ENCODE measurements at places on chromosomes 2 and 18. TPM values are rescaled to one million over a fixed set of nuclear protein-coding genes. Genes with fewer than 3 reads are reported as not detected.

The COL4A3 gene
- total RNA-seq = 17.8 TPM

The UGGT1 gene
- 39.2 TPM for total RNA-seq

The ATP5F1A gene
- total RNA-seq = 189 TPM

The POLE4 gene
- 59.3 TPM for total RNA-seq

The ERBB4 gene
- 42.0 TPM for total RNA-seq

The OBSL1 gene
- 76.7 TPM for total RNA-seq

The DHRS9 gene
- total RNA-seq = 0.52 TPM

DNA sequence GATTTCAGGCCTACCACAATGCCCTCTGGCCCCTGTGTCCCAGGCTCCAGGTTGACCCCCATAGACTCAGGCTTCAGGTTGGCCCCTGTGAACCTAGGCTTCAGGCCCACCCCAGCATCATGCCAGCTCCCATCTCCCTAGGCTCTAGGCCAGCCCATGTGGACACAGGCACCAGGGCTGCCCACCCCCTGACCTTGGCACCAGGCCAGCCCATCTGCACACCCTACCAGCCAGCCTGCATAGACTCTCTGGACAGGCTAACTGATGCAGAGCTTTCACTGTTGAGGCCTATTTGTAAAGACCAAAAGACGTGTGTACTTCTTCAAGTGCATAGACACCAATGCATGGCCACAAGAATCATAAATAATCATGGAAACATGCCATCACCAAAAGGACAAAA, 83.9 kb downstream of the VAPA start:
- H3K27me3 ChIP-seq = no peaks in the 10 kb centered on the region
- no peaks in the 10 kb centered on the region for H3K36me3 ChIP-seq
- H3K4me1 ChIP-seq = no peaks in the 10 kb centered on the region
- DNase-seq = no peak

DNA sequence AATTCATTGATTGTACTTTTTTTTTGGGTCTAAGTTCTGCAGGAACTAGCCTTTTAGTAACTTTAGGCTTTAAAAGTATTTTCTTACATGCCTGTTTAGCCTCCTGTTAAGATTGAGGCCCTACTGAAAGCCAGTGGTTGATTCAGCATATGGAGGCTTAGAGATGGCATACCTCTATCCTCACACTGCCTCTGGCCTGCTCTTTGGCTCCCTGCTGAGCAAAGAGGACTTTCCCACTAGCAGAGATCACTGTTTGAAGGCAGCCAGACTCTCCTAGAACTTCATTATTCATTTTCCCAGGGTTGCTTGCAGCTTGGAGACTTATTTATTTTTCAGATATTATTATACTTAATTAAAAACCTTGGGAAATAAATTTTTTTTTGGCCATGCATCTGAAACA, 405.6 kb upstream of the MEX3C start:
- H3K4me1 ChIP-seq = no peaks in the 10 kb centered on the region
- DNase-seq = no peak
- H3K36me3 ChIP-seq = no peaks in the 10 kb centered on the region
- no peak overlapping the region for H3K4me3 ChIP-seq
- H3K27ac ChIP-seq = no peak overlapping the region
- H3K27me3 ChIP-seq = no peaks in the 10 kb centered on the region

DNA sequence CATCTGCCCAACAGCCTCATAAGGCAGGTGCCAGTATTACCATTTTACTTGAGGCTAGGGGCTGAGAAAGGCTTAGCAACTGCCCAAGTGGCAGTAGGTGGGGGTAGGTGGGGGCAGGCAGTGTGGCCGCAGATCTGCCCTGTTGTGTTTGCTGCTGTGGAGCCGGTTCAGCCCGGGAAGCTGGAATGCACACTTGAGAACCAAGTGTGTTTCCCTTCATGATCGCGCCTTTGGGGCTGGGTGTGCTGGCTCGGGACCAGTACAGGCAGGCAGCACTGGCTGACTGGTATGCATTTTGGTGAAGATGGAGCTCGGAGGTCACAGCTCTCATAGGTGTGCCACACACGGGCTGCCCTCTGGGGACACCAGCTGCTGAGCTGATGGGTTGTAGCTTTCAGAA, 85.1 kb downstream of the CABLES1 start:
- no peaks in the 10 kb centered on the region for H3K36me3 ChIP-seq
- peaks cover 2% of the 10 kb centered on the region for H3K4me1 ChIP-seq
- no peak for DNase-seq
- no peaks in the 10 kb centered on the region for H3K27me3 ChIP-seq

GRCh38 chr2:69538872-69539548, 101.8 kb upstream of the NFU1 start:
- no peak overlapping the region for H3K27ac ChIP-seq
- no peaks in the 10 kb centered on the region for H3K27me3 ChIP-seq
- H3K36me3 ChIP-seq = no peaks in the 10 kb centered on the region
- no peak overlapping the region for H3K4me3 ChIP-seq

DNA sequence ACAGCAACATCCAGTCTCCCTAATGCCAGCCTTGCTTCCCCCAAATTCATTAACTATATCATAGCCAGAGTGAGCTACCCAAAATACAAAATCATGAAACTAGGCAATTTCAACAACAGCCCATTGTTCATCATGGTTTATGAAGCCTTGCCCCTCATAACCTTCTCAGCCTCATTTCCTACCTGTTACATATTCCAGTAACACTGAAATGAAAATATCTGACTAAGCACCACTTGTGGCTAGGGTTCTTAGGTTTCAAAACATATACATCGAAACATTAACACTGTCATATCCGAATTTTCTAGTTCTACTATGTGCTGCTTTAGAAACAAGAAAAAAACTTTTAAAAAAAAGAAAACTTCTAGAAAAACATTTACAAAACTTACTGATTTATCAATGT, 59.5 kb downstream of the ATAD2B start:
- H3K36me3 ChIP-seq = peaks cover 5% of the 10 kb centered on the region
- H3K27ac ChIP-seq = no peak overlapping the region
- H3K4me1 ChIP-seq = no peaks in the 10 kb centered on the region
- no peaks in the 10 kb centered on the region for H3K27me3 ChIP-seq

GRCh38 chr18:44955825-44956224, 275.1 kb downstream of the SETBP1 start:
- H3K4me3 ChIP-seq = no peak overlapping the region
- no peaks in the 10 kb centered on the region for H3K27me3 ChIP-seq
- DNase-seq = no peak
- H3K36me3 ChIP-seq = peaks cover 4% of the 10 kb centered on the region
- H3K4me1 ChIP-seq = peaks cover 4% of the 10 kb centered on the region

GRCh38 chr2:121502781-121503180, 27.9 kb upstream of the RNU4ATAC start:
- H3K36me3 ChIP-seq = no peaks in the 10 kb centered on the region
- H3K4me1 ChIP-seq = peaks cover 2% of the 10 kb centered on the region
- DNase-seq = no peak
- no peaks in the 10 kb centered on the region for H3K27me3 ChIP-seq

DNA sequence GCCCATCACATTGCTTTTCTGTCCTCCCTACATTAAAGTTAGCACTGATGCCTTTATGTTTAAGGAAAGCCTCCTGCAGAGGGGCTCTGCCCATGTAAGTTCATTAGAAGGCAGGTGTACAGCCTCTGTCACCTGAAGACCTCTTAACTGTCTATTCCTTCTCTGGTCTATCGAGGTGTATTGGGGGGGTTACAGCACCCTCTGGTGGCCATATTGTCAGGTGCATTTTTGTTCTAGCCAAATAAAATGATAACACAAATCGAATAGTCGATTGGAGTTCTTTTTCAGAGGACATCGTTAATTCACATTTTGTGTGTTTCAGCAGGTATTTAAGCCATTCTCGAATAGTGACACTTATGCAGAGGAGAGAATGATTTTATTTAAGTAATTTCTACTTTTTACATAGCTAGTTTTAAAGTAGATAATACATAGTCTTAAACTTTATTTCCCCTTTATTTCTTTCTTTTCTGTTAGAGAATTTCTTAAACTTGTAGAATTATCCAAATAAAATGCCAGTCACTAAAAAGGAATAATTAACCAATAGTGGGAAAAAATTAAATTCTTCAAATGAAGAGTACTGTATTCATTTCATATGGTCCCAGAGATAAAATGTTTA, 136.8 kb downstream of the NEDD4L start:
- H3K4me3 ChIP-seq = no peak overlapping the region
- H3K36me3 ChIP-seq = no peaks in the 10 kb centered on the region
- H3K27me3 ChIP-seq = no peaks in the 10 kb centered on the region
- DNase-seq = no peak
- H3K4me1 ChIP-seq = no peaks in the 10 kb centered on the region
- no peak overlapping the region for H3K27ac ChIP-seq

DNA sequence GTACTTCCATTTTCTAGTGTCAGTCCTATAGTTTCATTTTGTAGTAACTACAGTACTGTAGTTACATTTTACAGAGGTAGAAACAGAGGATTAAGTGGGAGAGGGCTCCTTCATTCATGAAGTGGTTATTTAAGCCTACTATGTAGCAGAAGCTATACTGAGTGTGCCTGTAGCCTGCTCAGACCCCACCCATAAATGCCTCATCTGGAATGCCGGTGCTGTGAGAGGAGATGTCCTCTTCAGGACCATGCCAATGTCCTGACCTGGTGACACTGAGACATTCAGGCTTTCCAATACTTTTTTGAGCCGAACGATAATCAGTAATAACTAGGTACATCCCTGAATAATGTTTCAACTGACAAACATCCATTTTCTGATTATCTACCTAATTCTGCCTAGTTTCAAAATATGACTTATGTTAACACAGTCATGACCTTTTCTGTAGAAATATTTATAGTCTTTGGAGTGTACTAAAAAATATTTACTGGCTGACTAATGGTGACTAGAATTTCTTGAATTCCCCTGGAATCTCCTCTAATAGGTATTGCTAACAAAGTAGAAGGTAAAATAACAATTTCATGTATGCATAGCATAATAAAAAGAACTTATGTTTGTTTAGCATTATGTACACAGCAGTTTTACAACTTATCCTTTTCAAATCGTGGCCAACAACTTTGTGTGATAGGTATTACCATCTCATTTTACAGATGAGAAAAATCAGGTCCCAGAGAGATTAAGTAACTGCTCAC, 10.2 kb upstream of the ARHGAP28 start:
- H3K4me1 ChIP-seq = no peaks in the 10 kb centered on the region
- DNase-seq = no peak
- no peaks in the 10 kb centered on the region for H3K36me3 ChIP-seq
- H3K27ac ChIP-seq = no peak overlapping the region
- no peaks in the 10 kb centered on the region for H3K27me3 ChIP-seq
